Stimulated activated CD4-positive, alpha-beta T cell treated with anti-CD3 and anti-CD28 coated beads, Interleukin-1b, Interleukin-23, amount 100 ng/mL, for 4 hours (primary cell): ENCODE measurements at places on chromosomes 5 and 9.

DNA sequence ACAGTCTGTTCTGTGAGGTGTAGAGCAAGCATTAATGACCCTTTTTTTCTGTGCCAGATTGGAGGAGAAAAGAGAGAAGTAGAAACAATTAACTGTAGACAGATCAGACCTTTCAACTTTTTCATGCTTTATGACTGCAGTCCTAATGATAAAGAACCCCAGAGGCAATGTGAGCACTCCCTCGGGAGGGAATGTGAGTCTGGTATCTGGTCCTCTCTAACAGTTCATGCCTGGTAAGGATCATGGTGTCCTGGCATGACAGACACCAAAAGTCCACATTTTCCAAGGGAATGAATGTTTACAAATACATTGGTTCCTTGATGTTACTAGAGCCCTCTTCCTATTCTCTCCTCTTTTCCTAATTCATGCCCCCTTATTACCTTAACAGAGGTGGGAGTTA lies 70.3 kb downstream of the MTAP start:
- no peak for DNase-seq

GRCh38 chr9:70529377-70529776 lies 114.9 kb upstream of the KLF9 start:
- no peak for DNase-seq

DNA sequence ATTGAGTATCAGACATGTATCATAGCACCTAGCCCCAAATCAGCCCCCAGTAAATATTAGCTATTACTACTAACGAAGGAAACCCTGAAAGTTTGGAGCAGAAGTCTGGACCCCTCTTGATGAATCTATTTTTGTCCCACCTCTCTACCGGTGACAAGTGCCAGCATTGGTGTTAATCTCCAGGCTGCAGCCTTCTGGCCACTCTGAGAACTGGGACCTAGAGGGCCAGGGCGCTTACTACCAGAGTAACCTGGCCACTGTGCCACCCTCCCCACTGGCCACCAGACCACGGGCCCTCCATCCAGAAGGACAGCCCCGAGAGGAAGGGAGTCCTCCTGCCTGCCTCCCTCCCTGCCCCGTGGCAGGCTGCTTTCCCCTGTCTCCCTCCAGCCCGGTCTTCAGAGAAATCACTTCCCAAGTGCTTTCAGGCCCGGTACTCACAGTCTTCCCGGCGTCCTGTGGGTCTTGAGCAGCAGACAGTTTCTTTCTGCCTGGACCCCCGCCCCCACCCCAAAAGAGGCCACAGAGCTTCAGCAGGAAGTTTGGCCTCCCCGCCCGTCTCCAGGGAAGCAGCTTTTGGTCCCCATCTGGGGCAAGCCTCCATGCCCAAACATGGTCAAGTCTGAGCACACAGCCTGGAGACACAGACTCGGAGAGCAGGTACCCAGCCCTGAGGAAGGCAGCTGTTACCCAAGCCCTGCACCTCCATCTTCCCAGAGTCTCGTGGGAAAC lies at the start of gene KCNMB1:
Gene KCNMB1 (minus strand): TSS at position 550 of the 732 bp plus-strand sequence. CDS start 3,920 bp downstream, outside the sequence.
- no peak for DNase-seq

- DNase-seq, result no peak
Observed at GRCh38 chr5:176847726-176848290, 37.4 kb downstream of the UNC5A start.

GRCh38 chr5:35436400-35437057 lies 181.1 kb upstream of the SPEF2 start:
- DNase-seq, result no peak

- DNase-seq, result no peak
Observed at GRCh38 chr9:22682961-22683699, 236.5 kb downstream of the DMRTA1 start.

GRCh38 chr5:136890431-136891148 lies 525.2 kb upstream of the TRPC7 start:
- DNase-seq, result no peak

DNA sequence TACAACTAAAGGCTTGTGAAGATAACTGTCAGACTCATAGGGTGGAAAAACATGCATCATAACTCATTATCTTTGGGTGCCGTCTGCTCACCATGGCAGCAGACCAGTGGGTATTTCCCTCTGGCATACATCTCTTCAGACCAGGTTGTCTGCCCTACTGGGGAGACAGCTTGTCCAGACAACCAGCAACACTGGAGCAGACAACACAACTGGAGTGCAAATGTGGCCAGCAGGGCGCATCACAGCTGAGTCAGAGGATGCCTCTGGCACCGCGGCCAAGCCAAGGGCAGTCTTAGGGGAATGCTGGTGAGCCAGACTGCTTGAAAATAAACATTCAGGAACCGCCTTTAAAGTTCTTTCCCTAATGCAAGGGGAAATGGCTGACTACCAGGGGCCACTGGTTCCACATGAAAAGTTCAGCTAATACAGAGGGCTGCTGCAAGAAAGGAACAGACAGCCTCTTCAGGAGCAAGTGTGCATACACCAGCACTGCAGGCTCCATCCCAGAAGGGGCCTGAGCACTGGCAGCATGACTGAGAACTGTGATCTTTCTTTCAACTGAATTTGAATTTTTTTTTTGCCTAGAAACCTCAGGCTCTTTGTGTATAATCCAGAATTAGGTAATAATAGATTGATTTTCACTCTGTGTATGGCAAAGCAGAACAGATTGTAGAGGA lies 77.3 kb downstream of the MAMDC2 start:
- DNase-seq, result no peak

DNA sequence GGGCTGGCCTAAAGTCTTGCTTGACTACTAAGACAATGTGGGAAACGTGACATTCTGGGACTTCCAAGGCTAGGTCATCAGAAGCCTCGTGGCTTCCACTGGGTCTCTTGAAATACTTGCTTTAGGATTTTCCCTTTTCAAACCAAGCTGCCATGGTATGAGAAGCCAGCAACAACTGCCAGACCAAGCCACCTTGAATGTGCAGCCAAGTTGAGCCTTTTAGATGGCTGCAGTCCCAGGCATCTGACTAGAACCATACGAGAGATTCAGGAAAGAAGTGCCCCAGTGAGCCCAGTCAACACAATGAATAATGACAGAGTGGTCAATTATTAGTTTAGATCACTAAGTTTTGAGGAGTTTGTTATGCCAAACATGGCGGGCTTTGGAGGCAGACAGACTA lies 143.3 kb downstream of the SLF1 start:
- no peak for DNase-seq

- DNase-seq, result no peak
Observed at GRCh38 chr9:128145951-128146351, 3.3 kb upstream of the LCN2 start.

DNA sequence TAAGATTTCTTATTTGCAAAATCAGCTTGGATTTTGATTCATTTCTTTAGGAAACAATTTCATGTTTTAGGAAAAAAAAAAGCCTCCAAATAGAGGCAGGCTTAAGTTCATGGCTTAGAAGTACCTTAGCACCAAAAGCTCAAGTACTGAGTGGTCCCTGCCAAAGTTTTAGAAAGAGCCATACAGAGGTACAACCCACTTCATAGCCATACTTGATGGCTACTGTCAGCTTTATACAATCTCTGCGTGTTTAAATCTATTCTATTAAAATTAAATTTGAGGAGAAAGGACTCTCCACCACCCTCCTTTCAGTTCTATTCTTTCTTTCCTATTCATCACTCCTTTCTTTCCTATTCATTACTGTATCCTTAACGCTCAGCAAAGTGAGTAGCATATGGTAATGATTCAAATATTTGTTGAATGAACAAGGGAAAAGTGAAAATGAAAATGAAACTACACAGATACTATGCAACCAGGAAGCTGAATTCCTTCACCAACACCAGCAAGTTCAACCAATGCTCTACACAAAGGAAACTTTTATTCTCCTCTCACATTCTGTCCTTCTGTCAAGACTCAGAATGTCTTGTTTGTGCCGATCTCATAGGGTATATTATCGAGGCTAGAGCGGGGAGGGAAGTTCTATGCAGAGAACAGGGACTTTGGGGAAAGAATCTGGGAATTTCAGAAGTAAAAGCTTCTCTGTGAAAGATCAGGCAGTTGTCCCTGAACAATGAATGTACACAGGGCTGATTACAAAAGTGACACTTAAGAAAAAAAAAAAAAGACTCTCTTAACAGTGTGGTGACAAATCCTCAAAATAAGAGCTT lies 138.6 kb upstream of the SPEF2 start:
- DNase-seq, result no peak

DNA sequence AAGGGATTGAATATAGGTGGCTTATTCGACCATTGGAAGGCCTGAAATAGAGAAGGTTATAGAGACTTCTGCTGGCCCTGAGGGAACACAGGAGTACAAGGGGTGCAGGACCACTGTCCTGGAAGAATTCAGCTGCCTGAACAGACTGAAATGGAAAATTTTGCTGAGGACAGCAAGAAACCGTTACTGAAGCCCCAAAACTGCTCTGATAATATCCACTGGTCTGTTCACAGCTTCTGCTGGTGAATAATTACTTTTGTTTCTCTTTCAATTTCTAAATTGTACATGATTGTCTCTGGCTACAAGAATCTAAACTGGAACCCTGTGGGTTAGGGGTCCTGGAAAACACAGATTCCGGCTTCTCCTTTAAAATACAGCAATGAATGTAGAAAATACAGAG lies 218.5 kb upstream of the CDH12 start:
- DNase-seq, result no peak
